ENCODE measurements at places on chromosomes 3 and 15. TPM values are rescaled to one million over a fixed set of nuclear protein-coding genes. Genes with fewer than 3 reads are reported as not detected.
A peak's percentile ranks its signal among the peaks of the same experiment; 100 is the strongest.

DNA sequence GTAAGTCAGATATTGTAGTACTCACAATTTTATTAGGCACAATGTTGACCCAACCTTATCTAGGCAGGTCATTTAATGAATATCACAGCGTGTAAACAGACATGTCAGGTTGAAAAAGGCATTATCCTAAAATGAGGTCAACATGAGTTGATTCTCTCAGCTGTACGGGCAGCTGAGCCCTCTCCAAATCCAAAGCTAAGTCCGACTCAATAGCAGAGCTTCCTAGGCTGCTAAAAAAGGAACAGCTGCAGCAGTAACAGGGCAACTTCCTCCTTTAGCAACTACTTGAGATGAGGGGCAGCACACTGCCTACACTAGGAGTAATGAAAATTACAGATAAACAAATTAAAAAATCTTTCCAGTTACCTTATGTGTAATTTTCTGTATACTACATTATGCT, 189.2 kb downstream of the CADM2 start:
- no peak for DNase-seq
- H3K4me1 ChIP-seq: no peaks in the 10 kb centered on the region
- H3K27ac ChIP-seq: no peak overlapping the region
- no peak overlapping the region for H3K4me3 ChIP-seq

GRCh38 chr3:144516026-144516425, 544.4 kb downstream of the DIPK2A start:
- no peak overlapping the region for H3K27ac ChIP-seq
- no peaks in the 10 kb centered on the region for H3K36me3 ChIP-seq
- no peaks in the 10 kb centered on the region for H3K27me3 ChIP-seq
- no peak overlapping the region for H3K4me3 ChIP-seq

LINGO1 gene
- total RNA-seq: not detected

GRCh38 chr3:41630708-41631107, 331.2 kb downstream of the ULK4 start:
- no peaks in the 10 kb centered on the region for H3K4me1 ChIP-seq
- no peak overlapping the region for H3K4me3 ChIP-seq
- no peak overlapping the region for H3K27ac ChIP-seq
- no peak for DNase-seq
- H3K36me3 ChIP-seq: no peaks in the 10 kb centered on the region
- H3K27me3 ChIP-seq: no peaks in the 10 kb centered on the region

- H3K27ac ChIP-seq: no peak overlapping the region
- H3K27me3 ChIP-seq: no peaks in the 10 kb centered on the region
- no peaks in the 10 kb centered on the region for H3K4me1 ChIP-seq
- no peak for DNase-seq
- H3K4me3 ChIP-seq: no peak overlapping the region
- no peaks in the 10 kb centered on the region for H3K36me3 ChIP-seq
Observed at GRCh38 chr3:155455765-155456164, 162.3 kb upstream of the STRIT1 start.

DNA sequence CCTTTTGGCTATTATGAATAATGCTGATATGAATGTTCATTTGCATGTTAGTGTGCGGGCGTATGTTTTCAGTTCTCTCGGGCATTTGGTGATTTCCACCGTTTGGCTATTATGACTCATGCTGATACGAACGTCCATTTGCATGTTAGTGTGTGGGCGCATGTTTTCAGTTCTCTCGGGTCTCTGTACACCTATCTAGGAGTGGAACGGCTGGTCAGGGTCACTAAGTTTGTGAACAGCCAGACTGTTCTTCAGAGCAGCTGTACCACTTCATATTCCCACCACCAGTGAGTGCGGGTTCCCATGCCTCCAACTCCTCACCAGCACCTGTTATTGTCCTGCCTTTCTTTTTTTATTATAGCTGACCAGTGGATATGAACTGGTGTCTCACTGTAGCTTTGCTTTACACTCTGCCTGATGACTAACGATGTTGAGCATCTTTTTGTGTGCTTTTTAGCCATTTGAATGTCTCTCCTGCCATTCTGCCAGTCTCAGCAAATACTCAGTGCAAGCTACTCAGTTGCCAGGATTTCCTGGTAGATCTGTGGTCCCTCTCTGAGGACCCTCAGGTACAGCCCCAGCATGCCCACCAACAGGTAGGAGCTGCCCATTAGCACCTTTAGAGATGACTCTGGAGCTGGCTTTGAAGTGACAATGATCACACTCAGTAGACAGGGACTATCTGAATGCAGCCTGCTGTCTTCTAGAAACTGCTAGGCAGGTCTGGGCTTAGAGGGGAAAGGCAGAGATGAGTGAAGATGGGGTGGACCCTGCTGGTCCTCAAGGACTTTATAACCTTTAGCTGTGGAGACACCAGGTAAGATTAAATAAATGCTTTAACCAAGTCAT, 141.1 kb downstream of the XXYLT1 start:
- no peaks in the 10 kb centered on the region for H3K27me3 ChIP-seq
- no peak overlapping the region for H3K27ac ChIP-seq
- DNase-seq: peak; percentile 75
- H3K4me3 ChIP-seq: no peak overlapping the region
- H3K36me3 ChIP-seq: no peaks in the 10 kb centered on the region
- peaks cover 7% of the 10 kb centered on the region for H3K4me1 ChIP-seq

- peaks cover 2% of the 10 kb centered on the region for H3K4me1 ChIP-seq
- no peak overlapping the region for H3K27ac ChIP-seq
- DNase-seq: peak; percentile 77
- no peaks in the 10 kb centered on the region for H3K36me3 ChIP-seq
Observed at GRCh38 chr3:124401843-124402242, 328.4 kb upstream of the UMPS start.

GRCh38 chr15:79185199-79185598, 94.6 kb upstream of the RASGRF1 start:
- peaks cover 5% of the 10 kb centered on the region for H3K27me3 ChIP-seq
- no peak overlapping the region for H3K27ac ChIP-seq
- no peaks in the 10 kb centered on the region for H3K36me3 ChIP-seq
- DNase-seq: no peak
- no peak overlapping the region for H3K4me3 ChIP-seq

GRCh38 chr3:126261037-126261436, 80.7 kb upstream of the ALDH1L1 start:
- H3K27ac ChIP-seq: peak overlapping the region; percentile 67
- DNase-seq: peak; percentile 61
- H3K4me1 ChIP-seq: peaks cover 6% of the 10 kb centered on the region
- H3K27me3 ChIP-seq: no peaks in the 10 kb centered on the region
- no peaks in the 10 kb centered on the region for H3K36me3 ChIP-seq
- no peak overlapping the region for H3K4me3 ChIP-seq

GRCh38 chr3:114660808-114661207, 367.0 kb downstream of the TIGIT start:
- no peak overlapping the region for H3K27ac ChIP-seq
- no peak overlapping the region for H3K4me3 ChIP-seq
- H3K36me3 ChIP-seq: no peaks in the 10 kb centered on the region
- no peak for DNase-seq
- peaks cover 9% of the 10 kb centered on the region for H3K4me1 ChIP-seq
- no peaks in the 10 kb centered on the region for H3K27me3 ChIP-seq

LMLN gene
- total RNA-seq: 3.3 TPM

- H3K4me1 ChIP-seq: no peaks in the 10 kb centered on the region
- no peak overlapping the region for H3K4me3 ChIP-seq
- no peak overlapping the region for H3K27ac ChIP-seq
- no peaks in the 10 kb centered on the region for H3K36me3 ChIP-seq
- peaks cover 4% of the 10 kb centered on the region for H3K27me3 ChIP-seq
- no peak for DNase-seq
Observed at GRCh38 chr3:73094129-73094528, 32.7 kb downstream of the EBLN2 start.

ABHD5 gene
- 33.6 TPM for total RNA-seq

DNA sequence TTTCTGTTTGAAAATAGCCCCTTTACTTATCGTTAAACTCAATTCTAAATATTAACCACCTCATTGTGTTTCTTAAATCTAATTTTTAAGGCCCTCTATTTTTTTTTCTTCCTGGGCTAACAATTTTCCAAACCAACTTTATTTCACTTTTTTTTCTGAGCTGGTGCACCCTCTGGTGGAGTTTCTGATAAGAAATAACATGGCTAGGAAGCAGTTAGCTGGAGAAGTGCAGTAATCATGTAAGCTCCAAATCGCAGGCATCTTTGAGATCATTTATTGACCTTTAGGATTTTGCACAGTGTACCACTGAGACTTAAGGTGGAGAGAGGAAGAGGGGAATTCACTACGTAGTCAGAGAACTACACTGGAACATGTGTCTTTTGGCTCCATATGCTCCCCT, 6.4 kb downstream of the TMEM207 start:
- H3K4me1 ChIP-seq: no peaks in the 10 kb centered on the region
- no peak overlapping the region for H3K27ac ChIP-seq
- H3K27me3 ChIP-seq: no peaks in the 10 kb centered on the region
- no peaks in the 10 kb centered on the region for H3K36me3 ChIP-seq
- DNase-seq: peak; percentile 44

DNA sequence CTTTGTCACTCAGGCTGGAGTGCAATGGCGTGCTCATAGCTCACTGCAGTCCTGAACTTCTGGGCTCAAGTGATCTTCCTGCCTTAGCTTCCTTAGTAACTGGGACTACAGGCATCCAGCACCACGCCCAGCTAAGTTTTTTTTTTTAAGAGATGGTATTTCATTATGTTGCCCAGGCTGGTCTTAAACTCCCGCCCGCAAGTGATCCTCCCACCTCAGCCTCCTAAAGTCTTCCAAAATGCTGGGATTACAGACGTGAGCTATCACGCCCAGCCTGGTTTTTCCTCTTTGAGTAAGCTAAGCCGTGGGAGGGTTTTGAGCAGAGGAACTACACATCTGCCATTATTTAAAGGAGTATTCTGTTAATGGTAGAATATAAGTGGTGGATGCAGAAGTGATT, 7.4 kb upstream of the LRRFIP2 start:
- no peaks in the 10 kb centered on the region for H3K27me3 ChIP-seq
- H3K36me3 ChIP-seq: no peaks in the 10 kb centered on the region
- H3K4me1 ChIP-seq: peaks cover 10% of the 10 kb centered on the region
- 0 out of 2 replicates have a peak overlapping the region, but pooled peaks have one; percentile 5 for H3K27ac ChIP-seq
- no peak for DNase-seq
- H3K4me3 ChIP-seq: no peak overlapping the region

DNA sequence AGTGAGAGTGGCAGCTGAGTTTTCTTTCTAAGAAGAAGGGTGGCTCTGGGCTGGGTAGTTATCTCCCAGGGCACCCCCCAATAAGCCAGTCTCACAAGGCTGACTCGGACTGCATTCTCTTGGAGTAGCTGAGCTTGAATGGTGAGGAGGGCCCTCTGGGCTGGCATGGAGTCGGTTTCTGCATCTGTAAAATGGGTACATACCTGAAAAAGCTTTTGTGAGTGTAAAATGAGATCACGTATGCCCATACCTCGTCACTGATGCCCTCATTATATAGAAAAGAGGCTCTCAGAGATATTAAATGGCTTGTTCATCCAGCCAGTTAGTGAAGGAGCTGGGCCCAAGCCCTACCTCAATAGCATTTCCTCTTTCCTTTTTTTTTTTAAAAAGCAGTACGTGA, 41.2 kb downstream of the SMAD6 start:
- H3K27me3 ChIP-seq: no peaks in the 10 kb centered on the region
- H3K4me1 ChIP-seq: peaks cover 41% of the 10 kb centered on the region
- DNase-seq: no peak
- no peak overlapping the region for H3K4me3 ChIP-seq
- peaks cover 4% of the 10 kb centered on the region for H3K36me3 ChIP-seq
- H3K27ac ChIP-seq: no peak overlapping the region

Measured in IMR-90 (cell line).